Midbrain (tissue), 1 donor: ENCODE measurements at places on chromosomes 6 and 20.

GRCh38 chr6:118722829-118723813, 71.7 kb upstream of the CEP85L start:
- DNase-seq, result no peak

GRCh38 chr6:112429226-112429625, 82.1 kb downstream of the RFPL4B start:
- DNase-seq, result no peak

- no peak for DNase-seq
These were observed 221.6 kb downstream of the LAMA2 start for GRCh38 chr6:129104560-129104959.

- no peak for DNase-seq
These were observed 18.0 kb downstream of the FOXO3 start for GRCh38 chr6:108578595-108579327.

GRCh38 chr6:69871107-69871506, 4.8 kb downstream of the COL19A1 start:
- DNase-seq, result no peak

DNA sequence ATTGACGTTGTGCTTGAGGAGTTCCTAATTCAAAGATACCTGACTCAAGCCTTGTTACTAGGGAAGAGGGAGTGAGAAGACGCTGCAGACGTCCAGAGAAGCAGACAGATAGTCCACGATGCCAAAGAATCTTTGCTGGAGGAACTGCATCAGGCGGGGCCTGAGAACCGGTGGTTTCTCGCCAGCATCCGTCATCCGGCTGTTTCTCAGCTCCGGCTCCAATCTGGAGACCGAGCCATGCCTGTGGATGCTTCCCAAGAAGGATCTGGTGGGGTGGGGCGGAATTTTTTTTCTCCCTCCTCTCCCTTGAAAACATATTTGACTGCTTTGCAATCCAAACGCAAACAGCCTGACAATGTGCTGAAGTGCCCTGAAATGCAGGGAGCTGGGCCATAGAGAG, 125.8 kb upstream of the SRSF6 start:
- no peak for DNase-seq

- no peak for DNase-seq
These were observed 226.9 kb downstream of the BCKDHB start for GRCh38 chr6:80333342-80333741.

- no peak for DNase-seq
These were observed 175.2 kb upstream of the ARID1B start for GRCh38 chr6:156602066-156602385.

GRCh38 chr6:131754715-131755567, 44.1 kb upstream of the CTAGE9 start:
- no peak for DNase-seq

GRCh38 chr20:32248043-32248442, 29.4 kb upstream of the KIF3B start:
- DNase-seq, result no peak

DNA sequence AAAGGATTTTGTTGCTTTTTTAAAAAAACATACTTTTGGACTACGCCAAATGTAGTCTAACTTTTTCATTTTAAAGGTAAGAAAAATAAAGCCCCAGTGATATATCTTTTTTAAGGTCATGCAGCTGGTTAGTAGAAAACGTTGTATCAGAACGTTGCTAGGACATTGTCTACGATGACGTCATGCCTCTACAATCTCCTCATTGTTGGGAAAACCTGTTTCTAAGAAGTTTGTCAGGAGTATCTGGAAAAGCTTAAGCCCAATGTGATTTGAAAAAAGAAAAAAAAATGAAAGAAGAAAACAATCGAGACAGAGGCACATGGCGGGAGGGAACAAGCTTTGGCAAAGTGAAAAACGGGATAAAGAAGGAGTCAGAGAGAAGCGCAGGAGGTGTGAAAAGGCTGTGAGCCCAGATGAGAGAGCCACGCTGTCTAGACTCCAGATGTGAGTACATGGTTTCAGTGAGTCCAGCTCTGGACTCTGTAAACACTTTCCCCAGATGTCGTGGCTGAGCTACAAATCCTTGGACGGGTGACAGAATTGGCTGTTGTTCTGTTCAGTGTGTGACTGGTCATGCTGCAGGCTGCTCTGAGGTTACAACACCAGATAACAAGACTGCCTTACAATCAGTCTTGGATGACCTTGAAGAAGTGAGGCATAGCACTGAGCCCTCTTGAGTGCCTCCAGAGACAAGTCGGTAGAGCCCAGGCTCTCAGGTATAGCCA, 656.7 kb upstream of the ID4 start:
- peak; percentile 30 for DNase-seq

GRCh38 chr20:47875297-47876025, 90.2 kb upstream of the SULF2 start:
- DNase-seq, result no peak

- DNase-seq, result no peak
These were observed 104.9 kb downstream of the FOXC1 start for GRCh38 chr6:1714654-1715053.

GRCh38 chr6:97215157-97215769, 67.8 kb downstream of the MMS22L start:
- DNase-seq, result peak; percentile 70

GRCh38 chr6:158807515-158808441, 11.4 kb downstream of the EZR start:
- DNase-seq, result no peak

- DNase-seq, result no peak
These were observed 117.7 kb downstream of the RPS12 start for GRCh38 chr6:132931936-132932514.

GRCh38 chr20:49361862-49362660, 84.2 kb upstream of the ZNFX1 start:
- DNase-seq, result peak; percentile 7

DNA sequence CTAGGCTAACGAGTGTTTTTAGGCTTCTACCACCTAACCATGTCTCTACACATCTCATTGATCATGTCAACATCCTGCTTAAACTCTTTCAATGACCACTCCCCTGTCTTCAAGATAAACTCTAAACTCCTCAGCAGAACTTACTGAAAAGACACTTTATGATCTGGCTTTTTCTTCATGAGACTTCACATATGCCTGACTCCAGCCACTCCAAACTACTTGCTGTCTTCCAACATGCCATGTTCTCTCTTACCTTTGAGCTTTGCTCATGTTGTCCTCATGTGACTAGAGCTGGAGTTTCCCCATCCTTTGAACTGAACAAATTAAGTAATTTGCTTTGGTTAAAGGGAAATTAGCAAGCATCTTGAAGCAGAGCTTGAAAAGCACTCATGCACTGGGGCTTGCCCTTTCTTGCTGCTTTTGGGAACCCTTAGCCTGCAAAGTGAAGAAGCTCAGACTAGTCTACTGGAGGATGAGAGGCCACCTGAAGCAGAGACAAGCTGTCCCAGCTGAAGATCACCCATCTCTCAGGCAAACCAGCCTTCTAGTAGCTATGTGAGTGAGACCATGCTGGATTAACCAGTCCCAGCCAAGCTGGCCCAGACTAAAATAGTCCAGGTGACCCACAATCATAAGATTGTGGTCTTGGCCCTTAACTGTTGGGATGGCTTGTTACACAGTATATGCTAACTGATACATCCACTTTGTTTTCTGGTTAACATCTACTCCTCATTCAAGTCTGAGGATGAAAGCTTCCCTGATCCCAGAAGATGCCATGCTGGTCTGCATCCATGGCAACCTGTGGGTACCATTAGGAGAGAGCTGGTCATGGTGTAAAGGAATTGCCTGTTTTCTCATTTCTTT, 235.8 kb downstream of the GMPR start:
- DNase-seq, result no peak

GRCh38 chr6:150025201-150025917, at the start of gene RAET1L:
Gene RAET1L (minus strand): TSS chr6:150025532. CDS start chr6:150025471, 61 bp downstream.
- DNase-seq, result no peak

GRCh38 chr20:37414224-37415035, 68.5 kb downstream of the SRC start:
- DNase-seq, result no peak

DNA sequence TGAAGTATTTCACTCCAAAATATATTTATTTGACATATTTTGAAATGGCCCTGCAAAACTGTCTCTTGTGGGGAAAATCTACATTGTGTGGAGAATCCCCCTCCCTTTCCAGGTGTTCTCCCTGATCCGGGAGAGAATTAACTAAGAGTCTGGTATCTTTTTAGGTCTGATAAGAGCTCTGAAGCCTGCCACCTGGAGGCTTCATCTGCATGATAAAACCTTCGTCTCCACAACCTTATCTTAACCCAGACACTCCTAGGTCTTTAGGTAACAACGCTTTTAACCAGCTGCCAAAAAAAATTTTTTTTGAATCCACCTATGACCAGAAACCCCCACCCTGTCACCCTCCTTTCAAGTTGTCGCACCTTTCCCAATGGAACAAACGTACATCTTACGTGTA, 43.0 kb downstream of the FAM184A start:
- DNase-seq, result no peak

DNA sequence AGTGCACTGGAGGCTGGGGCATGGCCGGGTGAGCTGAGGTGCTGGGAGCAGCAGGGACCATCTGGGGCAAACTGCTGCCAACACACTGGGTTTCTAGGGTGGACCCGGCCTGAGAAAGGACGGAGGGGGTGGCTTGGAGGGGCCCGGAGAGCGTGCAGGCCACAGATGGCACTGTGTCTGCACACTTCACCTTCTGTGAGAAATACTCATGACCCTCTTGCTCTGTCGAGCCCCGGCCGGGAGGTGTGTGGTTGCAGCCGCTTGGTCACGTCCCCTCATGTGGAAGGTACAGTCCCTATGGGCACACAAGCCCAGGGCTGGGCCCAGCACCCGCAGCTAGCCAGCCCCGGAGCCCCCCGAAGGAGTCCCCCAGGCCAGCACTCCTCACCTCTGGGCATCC, 59.7 kb downstream of the RBM38 start:
- no peak for DNase-seq

- peak; percentile 25 for DNase-seq
These were observed 17.0 kb downstream of the GPX5 start for GRCh38 chr6:28542440-28543296.

DNA sequence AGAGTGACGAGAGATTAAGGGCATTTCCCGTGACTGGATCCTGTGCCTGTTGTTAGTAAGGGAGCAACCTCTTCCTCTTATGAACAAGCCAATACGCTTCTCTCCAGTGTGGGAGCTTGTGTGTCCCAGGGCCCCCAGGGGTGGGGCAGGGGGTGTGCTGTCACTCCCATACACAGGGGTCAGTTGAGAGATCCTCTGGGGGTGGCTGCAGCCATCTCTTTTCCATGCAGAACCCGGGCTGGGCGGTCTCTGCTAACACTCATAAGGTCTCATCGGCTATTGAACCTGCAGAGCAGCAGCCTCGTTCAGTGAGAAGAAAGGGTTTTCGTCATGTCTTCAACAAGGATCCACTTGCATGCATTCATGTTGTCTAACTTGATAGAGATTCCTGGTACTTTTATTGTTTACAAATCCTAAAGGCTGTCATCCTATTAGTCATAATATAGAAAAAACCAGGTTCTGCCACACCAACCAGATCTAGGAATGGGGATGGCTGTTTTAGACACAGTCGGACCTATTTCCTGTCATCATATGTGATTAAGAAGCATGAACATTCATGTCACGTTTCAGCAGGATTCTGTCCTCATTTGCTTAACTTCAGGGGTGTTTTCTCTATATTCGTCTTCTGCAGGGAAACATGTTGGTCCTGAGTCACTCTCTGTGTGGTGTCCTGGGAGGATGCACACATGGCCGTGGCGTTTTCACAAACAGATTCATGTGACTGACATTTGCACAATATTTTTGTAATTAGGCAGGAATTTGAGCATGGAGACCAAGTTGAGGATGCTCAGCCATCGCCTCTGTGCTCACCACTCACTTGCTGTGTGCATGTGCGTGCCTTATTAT, 13.3 kb upstream of the THBS2 start:
- DNase-seq, result no peak

GRCh38 chr6:167703781-167704180, 122.9 kb upstream of the AFDN start:
- no peak for DNase-seq

GRCh38 chr20:10591946-10592521, 81.8 kb downstream of the JAG1 start:
- no peak for DNase-seq

DNA sequence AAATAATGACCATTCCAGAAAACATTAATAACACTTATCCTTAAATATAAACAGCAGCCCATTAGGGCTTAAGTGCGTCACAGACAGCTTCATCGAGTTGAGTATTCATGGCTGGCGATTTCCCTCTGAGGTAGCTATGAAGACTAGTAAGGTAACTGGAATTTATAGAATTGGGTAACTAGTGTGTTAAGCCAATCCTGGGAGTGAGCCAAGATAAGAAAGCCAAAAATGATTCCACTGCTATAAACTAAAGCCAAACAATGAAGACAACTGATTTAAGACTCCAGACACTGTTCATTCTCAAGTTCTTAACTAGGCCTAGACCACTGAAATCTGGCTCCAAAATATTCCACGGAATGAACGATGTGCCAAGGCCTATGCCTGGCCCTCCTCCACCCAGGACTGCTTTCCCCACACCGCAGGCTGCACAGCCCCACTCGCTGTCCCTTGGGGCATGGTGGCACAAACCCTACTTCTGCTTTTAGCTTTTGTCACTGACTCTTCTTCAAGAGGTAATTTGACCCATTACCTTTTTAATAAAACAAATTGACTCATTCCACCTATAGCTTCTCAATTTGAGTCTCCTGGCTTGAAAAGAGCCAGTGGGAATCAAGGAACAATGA, 66.0 kb downstream of the BLOC1S5 start:
- no peak for DNase-seq

- no peak for DNase-seq
These were observed 17.3 kb downstream of the TNFAIP3 start for GRCh38 chr6:137884149-137884909.

DNA sequence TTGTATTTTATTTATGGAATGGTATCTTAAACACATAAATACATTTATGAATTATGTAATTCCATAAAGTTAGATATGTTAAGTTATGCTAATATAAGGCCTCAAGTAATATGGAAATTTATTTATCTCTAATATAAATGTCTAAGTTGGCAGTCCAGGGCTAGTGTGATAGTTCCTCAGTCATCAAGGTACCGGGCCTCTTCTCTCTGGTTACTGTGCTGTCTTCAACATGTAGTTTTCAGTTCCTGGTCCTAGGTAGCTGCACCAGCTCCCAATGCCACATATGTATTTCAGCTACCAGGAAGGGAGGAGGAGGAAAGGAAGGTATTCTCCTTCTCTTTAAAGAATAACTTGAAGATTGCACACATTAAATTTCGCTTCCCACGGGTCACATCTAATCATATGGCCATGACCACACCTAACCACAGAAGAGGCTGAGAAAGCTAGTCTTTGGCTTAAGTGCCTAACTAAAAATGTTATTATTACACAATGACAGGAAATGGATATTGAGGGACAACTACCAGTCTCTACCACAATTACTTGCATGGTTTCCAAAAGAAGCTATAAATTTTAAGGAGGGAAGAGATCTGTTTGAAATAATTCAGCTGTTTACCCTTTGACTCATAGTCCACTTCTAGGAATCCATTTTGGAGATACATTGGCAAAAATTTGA, 68.6 kb downstream of the BCKDHB start:
- DNase-seq, result no peak
